Esophagus muscularis mucosa (tissue), 4 donors: ENCODE measurements at places on chromosomes 1 and 21. TPM values are rescaled to one million over a fixed set of nuclear protein-coding genes. Genes with fewer than 3 reads are reported as not detected.

DNA sequence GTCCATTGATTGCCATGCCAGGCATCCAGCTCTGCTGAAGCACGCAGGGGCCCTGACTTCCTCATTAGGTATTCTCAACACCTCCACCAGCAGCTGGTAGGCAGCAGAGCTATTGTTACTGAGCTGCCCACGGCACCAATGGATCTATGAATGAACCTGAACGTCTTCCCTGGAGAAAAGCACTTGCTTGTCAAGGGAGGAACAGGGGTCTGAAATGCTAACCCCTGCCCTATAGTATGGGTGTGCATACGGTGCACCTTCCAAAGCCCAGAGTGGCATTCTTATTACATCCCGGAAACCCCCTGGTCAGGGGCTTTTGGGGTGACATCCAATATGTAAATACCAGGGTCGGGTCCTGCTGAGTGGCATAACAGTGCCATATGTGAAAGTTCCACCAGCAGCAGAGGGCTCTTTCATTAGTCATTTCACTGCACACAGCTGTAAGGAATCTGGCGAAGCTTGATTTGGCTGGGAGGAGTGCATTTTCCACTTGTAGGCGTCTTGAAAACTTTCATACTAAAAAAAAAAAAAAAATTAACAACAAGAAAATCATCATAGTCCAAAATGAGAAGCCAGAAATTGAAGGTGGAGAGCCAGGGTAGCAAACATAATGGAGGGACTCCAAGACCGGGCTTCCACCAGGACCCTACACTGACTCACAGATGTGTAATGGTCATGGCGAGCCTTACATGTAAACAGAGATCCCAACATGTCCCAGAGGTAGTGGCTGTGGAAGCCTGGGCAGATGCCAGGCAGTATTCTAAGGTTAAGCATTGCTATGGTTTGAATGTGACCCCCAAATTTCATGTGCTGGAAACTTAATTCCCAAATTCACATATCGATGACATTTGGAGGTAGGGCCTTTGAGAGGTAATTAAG lies 58.8 kb upstream of the PRDX6 start:
- H3K27ac ChIP-seq = no peak overlapping the region
- H3K4me1 ChIP-seq = peaks cover 12% of the 10 kb centered on the region
- H3K27me3 ChIP-seq = no peaks in the 10 kb centered on the region

DNA sequence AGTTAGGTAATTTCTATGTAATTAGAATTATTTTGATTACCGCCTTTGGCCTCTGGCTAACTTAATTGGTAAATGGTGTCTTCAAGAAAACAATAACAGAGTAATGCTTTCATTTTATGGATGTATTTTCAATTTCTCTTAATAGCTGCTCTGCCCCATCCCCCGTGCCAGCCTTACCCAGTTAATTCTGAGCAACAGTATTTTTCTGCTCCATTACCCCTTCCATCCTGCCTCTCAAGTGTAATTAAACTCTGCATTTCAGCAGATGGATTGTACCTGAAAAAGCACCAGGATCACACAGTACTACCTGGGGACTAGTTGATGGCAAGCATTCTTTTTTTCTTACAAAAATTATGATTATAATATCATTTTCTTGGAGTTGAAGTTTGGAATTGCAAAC lies 104.2 kb downstream of the KIAA0319L start:
- H3K4me3 ChIP-seq = no peak overlapping the region
- H3K27ac ChIP-seq = no peak overlapping the region
- H3K4me1 ChIP-seq = peaks cover 27% of the 10 kb centered on the region
- peaks cover 59% of the 10 kb centered on the region for H3K36me3 ChIP-seq
- H3K27me3 ChIP-seq = no peaks in the 10 kb centered on the region

- no peak for DNase-seq
- H3K4me1 ChIP-seq = peaks cover 27% of the 10 kb centered on the region
- peaks cover 60% of the 10 kb centered on the region for H3K36me3 ChIP-seq
- no peak overlapping the region for H3K27ac ChIP-seq
- no peak overlapping the region for H3K4me3 ChIP-seq
Observed at GRCh38 chr1:32937061-32937460, 27.5 kb downstream of the RNF19B start.

DNA sequence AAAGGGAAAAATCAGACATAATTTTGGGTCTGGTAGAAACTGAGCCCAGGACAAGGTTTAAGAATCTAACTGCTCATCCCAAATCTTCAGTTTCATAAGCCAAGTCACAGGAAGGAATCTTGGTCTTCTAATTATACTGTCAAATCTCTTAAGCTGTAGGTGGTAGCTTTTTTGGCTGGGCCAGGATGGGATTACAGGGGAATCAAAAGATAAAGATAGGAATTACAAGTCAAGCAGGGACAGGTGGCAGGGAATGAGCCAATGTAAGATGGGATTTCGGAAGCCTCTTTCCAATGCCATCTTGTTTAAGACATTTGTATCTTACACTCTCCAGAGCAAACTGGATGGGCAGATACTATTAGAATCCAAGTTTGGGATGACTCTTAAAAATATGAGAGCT lies 383.5 kb downstream of the KCNH1 start:
- H3K27me3 ChIP-seq = no peaks in the 10 kb centered on the region
- H3K27ac ChIP-seq = no peak overlapping the region
- no peaks in the 10 kb centered on the region for H3K4me1 ChIP-seq
- no peak overlapping the region for H3K4me3 ChIP-seq
- H3K36me3 ChIP-seq = no peaks in the 10 kb centered on the region
- DNase-seq = no peak

- H3K27me3 ChIP-seq = no peaks in the 10 kb centered on the region
- no peak overlapping the region for H3K4me3 ChIP-seq
- no peaks in the 10 kb centered on the region for H3K4me1 ChIP-seq
- no peak for DNase-seq
- no peaks in the 10 kb centered on the region for H3K36me3 ChIP-seq
Observed at GRCh38 chr1:43893006-43893405, 40.6 kb upstream of the ARTN start.

The MANEAL gene
- total RNA-seq = 1.7 TPM

The DPT gene
- total RNA-seq = 126 TPM

The RSPH1 gene
- not detected for total RNA-seq
